ENCODE measurements at places on chromosomes 5 and 9. TPM values are rescaled to one million over a fixed set of nuclear protein-coding genes. Genes with fewer than 3 reads are reported as not detected.

GRCh38 chr9:131037335-131038255 lies 28.6 kb downstream of the LAMC3 start:
- no peak for DNase-seq

DNA sequence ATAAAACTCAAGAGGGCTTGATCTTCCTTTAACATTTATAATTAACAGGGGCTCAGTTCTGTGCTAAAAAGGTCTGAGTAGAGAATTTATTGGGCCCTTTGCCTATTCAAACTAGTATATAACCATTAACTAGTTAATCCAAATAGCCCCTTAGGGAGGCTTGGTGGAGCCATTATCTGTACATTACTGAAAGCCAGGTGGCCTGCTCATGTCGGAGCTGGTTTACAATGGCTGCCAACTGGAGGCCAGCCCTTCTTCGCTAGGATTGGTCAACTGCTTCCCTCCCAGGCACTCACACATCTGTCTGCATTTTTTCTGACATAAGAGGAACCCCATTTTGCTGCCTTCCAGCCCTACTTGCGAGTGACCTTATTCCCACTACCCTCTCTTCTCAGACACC lies 30.4 kb upstream of the NDFIP1 start:
- DNase-seq, result no peak

LCN1 gene
- not detected for total RNA-seq

DNA sequence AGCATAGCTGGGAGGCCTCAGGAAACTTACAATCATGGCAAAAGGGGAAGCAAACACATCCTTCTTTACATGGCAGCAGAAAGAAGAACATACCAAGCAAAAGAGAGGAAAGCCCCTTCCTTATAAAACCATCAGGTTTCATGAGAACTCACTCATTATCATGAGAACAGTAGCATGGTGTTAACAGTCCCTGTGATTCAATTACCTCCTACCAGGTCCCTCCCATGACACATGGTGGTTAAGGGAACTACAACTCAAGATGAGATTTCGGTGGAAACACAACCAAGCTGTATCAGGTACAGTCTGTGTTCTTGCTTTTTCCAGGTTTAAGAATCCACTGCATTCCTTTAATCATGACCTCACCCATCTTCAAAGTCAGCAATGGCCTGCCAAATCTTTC lies 514.2 kb downstream of the KCTD16 start:
- no peak for DNase-seq

- DNase-seq, result no peak
These were observed 58.1 kb downstream of the PIP5K1B start for GRCh38 chr9:68763104-68763503.

FAT2 gene
- total RNA-seq, result not detected

ANKRD31 gene
- not detected for total RNA-seq

GRCh38 chr5:159799701-159800100 lies 116.6 kb upstream of the ADRA1B start:
- DNase-seq, result no peak

- no peak for DNase-seq
These were observed 105.6 kb upstream of the DAPK1 start for GRCh38 chr9:87392086-87392485.

- DNase-seq, result no peak
These were observed 163.7 kb upstream of the PPP1R2B start for GRCh38 chr5:156686380-156686779.

DNA sequence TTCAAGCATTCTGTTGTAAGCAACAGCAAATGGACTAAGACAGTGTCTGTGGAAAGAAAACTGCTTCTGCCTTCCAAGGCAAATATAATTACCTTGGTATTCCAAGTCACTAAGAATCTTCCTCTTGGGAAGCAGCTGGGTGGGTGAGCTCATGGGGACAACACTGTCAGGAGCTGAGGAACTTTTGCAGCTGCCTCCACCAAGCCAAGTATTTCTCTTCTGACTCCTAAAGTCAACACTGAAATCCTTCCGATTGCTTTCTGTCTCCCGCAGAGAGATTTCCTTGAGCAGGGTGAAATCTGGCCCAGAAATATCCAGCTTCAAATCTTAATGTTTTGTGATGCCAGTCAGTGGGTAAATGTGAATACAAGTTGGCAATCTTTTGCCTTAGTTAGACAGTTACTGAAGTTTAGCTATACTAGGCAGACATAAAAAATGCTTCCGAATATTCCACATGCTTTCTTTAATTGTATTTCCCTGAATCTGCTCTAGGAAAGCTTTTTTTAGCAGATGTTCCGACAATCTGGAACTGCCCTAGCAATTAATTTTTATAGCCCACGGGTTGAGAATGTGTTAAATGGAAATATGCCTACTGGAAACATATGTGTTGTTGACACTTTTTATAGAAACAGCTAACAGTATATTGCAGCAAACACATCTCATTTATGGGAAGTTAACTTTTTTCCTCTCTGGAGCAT lies 369.9 kb upstream of the DAB2 start:
- DNase-seq, result no peak

DNA sequence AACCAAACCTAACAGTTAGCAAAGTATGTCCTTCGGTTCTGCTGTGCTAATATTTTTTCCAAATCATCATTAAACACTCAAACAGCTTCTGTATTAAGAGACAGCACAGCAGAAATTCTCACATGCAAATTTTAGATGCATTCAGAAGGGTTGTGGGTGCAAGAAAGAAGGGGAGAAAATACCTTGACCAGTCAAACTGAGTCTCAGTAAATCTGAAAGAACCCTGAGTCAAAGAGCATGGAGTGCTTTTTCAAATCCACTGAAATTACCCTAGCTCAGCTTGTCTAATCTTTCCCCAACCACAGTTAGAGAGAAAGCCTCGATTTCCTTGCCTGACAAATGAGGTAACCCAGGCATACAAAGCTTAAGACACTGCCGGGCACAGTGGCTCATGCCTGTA lies 55.1 kb downstream of the RETREG1 start:
- no peak for DNase-seq

DNA sequence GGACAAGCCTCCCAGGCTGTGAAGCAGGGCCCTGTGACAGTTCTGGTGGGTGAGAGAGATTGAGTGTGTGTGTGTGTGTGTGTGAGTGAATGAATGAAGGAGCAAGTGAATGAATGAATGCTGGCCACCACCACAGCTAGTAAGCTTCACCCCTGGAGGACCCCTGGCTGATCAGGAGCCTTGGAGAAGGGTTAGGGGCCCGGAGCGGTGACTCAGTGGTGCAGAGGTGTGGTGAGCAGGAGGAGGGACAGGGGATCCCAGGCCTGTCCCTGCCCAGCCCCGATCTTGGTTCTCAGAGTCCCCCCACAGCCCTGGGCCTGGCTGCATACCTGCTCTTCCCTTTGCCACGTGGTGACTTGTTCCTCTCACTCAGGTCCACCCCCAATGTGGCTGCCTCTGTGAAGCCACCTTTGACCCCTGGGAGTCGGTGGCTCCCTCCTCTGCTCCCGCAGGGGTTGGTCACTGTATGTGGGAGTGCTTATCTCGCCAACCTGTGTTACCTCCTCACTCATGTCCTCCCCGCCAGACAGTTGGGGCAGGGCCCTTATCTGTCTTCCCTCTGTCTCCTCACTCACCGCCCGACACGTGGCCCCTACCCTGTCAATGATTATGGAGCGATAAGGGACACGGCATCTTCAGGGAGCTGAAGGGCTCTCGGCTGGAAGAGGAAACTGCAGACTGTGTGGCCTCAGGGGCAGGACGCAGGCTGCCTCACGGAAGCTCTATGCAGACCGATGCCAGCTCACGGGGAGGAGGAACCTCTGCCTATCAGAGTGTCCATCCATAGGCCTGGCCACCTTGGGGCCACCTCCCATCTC lies 99.9 kb upstream of the PITX1 start:
- no peak for DNase-seq

C9orf50 gene
- total RNA-seq, result not detected

DNA sequence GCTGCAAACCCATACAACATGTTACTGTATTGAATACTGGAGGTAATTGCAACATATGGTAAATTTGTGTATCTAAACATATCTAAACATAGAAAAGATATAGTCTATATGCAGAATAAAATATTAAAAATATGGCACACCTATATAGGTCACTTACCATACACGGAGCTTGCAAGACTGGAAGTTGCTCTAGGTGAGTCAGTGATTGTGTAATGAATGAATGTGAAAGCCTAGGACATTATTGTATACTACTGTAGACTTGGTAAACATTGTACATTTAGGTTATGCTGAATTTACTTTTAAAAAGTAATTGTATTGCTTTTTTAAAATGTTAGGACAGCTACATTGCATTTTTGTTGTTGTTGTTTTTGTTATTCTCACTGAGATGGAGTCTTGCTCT lies 968.8 kb downstream of the TLE1 start:
- no peak for DNase-seq

DNA sequence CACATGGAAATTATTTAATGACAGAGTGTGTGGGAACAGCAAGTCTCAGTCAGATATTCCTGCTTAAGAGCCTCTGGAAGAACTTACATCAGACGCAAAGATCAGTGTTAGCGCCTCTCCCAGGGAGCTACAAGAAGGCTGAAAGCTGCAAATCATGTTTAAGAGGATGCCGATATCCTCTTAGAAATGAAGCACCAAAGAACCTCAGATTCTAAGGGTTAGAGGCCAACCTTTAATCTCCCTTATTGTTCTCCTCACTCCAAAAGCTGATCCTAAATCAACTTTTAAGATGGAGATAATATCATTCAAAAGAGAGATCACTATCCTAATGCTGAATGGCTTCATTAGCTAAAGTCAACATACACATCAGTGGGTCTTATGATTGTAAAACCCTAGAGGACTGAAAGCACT lies 160.6 kb downstream of the NFIB start:
- DNase-seq, result no peak

DNA sequence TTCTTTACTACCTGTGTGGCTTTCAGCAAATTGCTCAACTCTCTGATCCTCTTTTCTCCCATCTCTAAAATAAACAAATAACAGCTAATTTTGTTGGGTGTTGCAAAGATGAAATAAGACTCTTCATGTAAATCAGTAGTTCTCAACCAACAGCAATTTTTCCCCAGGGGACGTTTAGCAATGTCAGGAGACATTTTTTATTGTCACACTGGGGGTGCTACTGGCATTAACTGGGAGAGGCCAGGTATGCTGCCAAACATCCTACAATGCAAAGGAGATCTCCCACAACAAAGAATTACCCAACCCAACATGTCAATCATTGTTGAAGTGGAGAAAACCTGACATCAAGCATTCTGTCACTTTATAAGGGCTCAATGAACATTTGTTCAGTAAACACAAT lies 19.7 kb downstream of the ADRA1B start:
- DNase-seq, result no peak

DNA sequence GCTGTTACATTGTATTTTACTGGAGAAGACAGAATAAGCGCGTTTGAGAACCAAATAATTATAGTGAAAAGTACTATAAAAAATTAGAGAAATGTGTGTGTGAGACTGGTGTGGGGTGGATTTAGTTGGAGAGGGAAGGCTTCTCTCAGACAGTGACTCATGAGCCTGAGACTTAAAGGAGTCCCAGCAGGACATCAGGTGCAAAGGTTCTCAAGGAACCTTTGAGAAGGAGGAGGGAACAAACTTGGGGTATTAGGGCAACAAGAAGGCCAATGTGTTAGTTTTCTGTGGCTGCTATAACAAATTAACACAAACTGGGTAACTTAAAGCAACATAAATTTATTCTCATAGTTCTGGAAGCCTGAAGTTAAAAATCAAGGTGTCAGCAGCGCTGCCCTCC lies 4.9 kb downstream of the DDX4 start:
- no peak for DNase-seq

- no peak for DNase-seq
These were observed 33.3 kb upstream of the ABCA1 start for GRCh38 chr9:104961238-104961637.

GRCh38 chr5:178435321-178436238 lies 154.6 kb downstream of the COL23A1 start:
- peak; percentile 52 for DNase-seq

DNA sequence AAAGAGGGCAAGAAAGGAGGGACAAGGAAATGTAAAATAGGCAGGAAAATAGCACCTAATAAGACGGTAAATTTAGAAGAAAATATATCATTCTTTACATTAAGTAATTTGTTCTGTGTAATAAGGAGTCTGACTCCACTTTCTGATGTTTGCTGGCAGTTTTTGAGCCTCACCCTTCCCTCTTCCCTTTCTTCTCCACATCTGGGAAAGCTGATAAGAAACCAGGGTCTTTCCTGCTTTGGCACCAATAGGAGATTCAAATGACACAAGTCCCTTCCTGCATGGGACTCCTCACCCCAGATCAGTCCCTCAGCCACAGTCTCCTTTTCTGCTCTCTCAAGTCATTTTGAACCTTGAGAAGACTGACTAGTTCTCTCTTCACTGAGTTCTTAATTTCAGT lies 31.2 kb upstream of the LECT2 start:
- no peak for DNase-seq

DNA sequence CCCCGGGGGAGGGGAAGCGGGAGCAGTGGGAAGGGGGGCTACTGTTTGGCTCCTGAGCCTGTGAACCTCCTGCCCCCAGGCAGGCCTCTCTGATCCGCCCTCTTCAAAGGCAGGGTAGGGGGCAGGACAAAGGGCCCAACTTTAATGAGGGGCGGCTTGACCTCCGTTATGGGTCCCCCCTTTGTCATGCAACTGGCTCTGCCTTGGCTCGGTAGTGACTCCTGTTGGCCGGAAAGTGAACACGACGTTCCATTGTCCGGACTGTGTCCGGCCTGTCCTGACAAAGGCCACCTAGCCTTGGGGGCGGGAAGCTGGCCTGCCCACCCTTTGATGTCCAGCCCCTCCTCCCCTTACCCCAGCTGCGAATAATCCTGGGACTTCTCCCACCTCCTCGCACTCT lies 1.3 kb downstream of the CDX1 start:
- DNase-seq, result no peak

DNA sequence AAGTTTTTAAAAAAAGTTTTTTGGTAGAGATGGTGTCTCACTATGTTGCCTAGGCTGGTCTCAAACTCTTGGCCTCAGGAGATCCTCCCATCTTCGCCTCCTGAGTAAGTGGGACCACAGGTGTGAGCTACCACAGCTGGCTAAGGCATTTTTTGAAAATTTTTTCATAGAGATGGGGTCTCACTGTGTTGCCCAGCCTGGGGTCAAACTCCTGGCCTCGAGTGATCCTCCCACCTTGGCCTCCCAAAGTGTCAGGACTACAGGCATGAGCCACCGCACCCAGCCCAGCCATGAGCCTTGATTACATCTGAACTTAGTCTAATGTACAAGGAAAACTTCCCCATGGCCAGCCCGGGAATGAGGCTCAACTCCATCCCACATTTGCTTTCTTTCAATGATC lies 77.5 kb upstream of the PCA3 start:
- DNase-seq, result no peak

DNA sequence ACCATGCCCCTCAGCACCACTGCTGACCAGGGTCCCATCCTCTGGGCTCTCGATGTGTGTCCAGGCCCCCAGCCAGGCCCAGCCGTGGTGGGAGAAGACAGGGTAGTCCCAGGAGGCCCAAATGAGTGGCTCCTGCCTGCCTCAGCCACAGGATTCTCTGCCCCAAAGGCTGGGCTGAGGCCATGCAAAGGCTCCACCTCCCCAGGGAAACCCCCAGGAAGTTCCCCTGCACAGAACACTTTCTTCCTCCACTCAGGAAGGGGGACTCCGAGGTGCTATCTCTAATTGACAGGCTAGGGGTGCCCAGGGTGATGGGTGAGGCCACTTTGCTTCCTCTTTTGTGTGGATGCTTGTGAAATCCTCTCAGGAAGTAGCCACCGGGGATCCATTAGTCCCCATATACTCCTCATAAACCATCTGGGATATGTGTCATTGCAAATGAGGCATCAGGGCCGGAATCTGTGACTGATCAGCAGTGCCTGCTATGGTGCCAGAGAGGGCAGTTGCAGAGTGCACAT lies 23.1 kb upstream of the TDRD7 start:
- DNase-seq, result no peak

SAXO1 gene
- under 0.01 TPM for total RNA-seq

- no peak for DNase-seq
These were observed 754.7 kb upstream of the CDH6 start for GRCh38 chr5:30438785-30439184.
